Cerebellum (tissue), 4 donors: ENCODE measurements at places on chromosomes 12 and 14. TPM values are rescaled to one million over a fixed set of nuclear protein-coding genes. Genes with fewer than 3 reads are reported as not detected.

GRCh38 chr12:130563323-130563722 lies 152.8 kb downstream of the RIMBP2 start:
- DNase-seq, result no peak

GRCh38 chr12:104055686-104056388 lies 5.8 kb upstream of the GLT8D2 start:
- peak; percentile 90 for DNase-seq

DNA sequence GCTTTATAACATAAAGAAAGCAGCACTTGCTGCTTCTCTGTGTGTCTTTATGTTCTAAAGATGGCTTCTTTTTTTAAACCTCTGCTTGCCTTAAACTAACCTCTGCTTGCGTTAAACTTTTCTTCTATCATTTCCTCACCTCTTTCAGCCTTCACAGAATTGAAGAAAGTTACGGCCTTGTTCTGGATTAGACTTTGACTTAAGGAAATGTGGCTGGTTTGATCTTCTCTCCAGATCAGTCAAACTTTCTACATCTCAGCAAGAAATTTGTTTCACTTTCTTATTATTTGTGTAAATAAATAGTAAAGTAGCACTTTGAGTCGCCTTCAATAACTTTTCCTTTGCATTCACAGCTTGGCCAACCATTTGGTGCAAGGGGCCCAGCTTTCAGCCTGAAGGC lies 64.2 kb downstream of the CMAS start:
- DNase-seq, result no peak

DNA sequence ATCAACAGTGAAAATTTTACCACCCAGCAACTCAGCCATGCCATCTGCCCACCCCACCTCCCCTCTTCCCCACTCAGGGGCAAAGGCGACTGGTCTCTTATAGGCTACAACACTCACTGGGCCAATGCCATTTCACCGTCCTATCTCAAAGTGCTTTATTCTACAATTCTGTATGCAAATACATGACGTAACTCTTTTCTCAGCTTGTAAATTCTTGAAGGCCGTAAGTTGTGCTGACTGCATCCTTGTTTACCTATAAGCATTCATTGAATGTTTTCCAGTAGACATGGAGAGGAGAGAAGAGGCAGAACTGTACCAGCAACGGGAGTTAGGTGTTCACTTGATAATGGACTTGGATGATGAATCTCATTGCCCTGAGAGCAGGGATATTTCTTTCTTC lies 15.6 kb downstream of the BCL2L14 start:
- no peak for DNase-seq

DNA sequence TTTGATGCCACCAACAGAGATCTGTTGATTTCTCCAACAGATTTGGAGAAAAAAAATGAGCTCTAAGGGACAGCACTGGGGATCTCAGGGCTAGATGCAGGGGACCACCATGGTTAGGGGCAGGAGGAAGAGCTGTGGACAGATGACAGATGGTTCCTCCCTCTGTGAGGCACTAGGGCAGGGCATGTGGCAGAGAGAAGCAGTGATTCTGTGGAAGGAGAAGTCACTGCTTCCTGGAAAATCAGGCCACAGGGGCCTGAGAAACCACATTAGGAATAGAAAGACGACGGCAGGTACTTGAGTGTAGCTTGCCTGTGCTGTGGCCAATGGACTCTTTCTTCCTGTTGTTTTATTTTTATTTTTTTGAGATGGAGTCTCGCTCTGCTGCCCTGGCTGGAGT lies 24.9 kb upstream of the TMED2 start:
- DNase-seq, result no peak

DNA sequence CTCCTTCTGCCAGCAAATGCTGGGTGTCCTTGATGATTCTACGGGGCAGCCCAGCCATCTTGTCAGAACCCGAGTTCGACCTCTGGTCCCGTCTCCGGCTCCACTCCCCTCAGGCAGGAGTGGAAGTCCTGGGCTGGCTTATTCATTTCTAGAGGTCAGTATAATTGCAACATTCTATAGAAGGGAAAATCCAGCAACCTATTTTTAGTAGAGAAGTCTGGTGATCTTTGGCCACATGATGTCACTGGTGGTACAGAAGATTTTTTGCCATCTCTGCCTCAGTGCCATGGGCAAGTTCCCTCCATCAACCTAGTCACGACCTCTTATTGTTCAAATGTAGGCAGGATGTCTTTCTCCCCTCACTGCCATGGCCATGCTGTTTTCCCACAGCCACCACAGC lies 22.4 kb downstream of the OR10G2 start:
- DNase-seq, result no peak

- DNase-seq, result no peak
Observed at GRCh38 chr12:98572010-98572409, 21.5 kb upstream of the SLC25A3 start.

- peak; percentile 61 for DNase-seq
Observed at GRCh38 chr12:121769831-121770301, 23.6 kb downstream of the RHOF start.

DNA sequence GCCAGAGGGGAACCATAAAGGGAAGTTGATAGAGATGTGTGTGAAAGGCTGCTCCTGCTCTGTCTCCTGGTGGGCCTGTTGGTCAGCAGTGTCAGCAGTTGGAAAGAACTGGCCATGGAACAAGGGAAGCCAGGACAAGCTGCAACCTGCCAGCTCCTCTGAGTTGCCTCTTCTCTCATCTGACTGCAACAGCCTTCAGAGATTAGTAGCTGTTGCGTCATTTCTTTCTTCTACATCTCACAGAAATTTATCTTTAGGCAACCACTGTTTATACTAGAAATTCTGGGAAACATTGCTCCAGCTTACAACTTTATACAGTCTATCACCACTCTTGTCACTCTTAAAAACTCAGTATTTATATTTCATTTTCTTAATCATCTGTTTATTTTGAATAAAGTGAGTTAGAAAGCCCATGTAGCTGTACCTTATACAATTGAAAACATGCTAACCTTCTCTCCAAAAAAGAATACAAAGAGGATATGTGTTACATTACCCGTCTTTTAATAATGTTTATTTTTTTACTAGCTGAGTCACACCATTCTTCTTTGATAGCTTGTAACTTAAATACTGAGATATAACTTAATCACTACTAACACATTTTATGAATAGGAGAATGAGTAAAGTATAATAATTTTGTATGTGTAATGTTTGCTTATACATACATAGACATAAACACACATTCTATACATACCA lies 224.2 kb downstream of the LRFN5 start:
- DNase-seq, result no peak

GRCh38 chr14:104878582-104878981 lies 13.5 kb downstream of the CEP170B start:
- peak; percentile 88 for DNase-seq

DNA sequence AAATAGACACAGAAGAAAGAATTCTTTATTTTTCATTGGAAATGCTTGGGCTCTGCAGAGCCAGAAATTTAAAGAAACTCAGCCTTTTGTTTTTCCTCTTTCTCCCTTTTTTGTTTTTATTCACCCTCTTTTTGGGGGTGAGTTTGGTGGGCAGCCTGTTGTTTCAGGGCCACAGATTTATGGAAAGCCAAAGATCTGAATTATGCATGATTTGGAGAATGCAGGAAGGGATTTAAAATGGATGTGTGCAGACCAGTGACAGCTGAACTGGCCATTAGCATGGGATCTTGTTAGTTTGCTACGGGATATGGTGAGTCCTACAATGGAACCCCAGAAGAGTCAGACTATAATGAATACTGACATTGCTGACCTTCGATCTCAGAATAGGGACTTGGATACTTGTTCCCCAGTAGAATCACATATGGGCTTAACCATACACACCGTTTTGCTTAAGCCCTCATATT lies 7.7 kb upstream of the ATXN2 start:
- no peak for DNase-seq

- DNase-seq, result no peak
Observed at GRCh38 chr14:88695870-88696269, 96.9 kb downstream of the EML5 start.

GRCh38 chr12:24226745-24227350 lies 277.4 kb upstream of the SOX5 start:
- no peak for DNase-seq

GRCh38 chr12:25121916-25122315 lies 73.0 kb downstream of the DNAI7 start:
- DNase-seq, result no peak

DNA sequence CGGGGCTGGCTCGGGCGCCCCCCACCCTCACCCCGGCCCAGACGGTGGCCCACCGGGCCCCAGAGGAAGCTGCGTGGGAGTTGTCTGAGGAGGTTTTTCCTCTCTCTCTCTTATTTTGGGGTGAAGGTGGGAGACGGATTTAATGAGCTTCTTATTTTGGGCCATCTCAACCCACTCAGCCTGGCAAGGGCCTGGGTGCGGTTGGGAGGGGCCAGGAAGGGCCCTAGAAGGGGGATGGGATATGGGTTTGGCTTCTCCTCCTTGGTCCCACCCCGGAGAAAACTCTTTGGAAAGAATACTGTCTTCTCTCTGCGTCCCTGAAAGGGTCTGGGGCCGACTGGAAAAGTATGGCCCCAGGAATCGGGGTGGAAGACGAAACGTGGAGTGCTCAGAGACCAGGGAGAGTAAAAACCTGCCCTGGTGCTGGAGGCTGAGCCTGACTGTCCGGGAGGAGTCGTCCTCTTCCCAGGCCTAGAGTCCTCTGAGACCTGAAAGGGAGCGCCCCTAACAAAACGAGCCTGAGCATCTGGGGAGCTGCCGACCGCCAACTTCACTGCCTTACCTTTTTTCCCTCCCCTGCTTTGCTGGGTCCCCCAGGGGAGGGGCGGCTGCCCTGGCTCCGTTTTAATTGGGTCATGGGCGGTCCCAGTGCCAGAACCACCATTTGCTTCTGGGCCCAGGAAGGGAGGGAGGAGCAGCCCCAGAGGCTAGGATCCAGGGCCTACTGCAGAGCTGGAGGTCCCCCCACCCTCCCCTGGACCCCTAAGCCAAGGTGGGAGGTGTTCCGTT lies 1.6 kb downstream of the MMP14 start:
- no peak for DNase-seq

DNA sequence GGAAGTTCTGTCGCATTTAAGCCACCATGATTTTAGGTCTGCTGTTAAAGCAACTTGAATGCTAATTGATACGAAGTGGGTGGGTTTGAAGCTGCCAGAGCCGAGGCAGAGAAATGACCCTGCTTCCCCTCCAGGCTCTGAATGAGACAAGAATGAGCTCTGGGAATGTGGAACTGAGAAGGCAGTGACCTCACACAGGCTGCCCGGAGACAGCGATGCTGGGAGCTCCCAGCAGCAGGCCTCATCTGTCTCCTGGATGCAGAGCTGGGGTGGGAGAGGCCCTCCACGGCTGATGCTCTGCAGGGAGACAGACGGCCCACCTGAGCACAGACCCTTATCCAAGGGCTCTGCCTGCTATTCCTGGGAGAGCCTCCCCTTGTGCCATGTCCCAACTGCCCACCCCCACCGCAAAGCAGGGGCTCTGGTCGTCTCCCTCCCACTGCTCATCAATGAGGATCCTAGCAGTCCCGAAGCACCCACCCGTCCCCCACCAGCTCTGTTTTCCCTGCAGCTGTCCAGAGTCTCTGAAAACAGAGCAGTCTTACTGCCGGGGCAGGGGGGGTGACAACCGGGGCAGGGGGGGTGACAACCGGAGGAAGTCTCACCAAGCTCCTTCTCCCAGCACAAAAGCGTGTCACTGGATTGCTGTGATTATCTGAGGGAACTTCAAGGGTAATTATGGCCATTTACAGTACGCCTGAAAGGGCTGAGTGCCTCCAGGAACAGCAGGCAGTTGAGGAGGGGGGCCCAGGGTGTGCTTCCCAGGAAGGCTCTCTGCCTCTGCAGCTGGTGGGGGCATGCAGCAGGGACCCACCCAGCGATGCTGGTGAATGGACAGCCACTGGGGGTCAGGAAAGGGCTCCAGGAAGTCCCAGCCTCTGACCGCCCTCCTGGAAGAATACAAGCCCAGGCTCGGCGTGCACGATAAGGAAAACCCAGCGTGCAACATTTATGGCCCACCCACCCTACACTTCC lies 67.8 kb downstream of the CHGA start:
- DNase-seq, result no peak

DNA sequence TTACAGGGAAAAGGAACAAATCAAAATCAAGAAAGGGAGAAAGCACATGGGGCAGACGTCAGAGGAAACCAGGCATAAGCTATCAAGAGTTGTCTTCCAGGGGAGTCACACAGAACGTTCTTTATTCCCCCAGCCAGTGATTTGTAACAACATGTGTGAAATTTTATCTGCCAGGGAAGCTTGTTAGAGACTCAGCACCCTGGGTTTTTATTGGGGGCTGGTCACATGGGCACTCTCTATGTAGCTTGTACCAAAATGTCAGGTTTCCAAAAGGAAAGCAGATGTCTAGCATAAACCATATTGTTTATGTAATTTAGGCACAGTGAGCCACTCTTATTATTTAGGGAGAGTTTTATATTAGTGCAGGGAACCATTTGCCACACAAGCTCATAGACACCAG lies 440.4 kb upstream of the DCN start:
- DNase-seq, result peak; percentile 23

DNA sequence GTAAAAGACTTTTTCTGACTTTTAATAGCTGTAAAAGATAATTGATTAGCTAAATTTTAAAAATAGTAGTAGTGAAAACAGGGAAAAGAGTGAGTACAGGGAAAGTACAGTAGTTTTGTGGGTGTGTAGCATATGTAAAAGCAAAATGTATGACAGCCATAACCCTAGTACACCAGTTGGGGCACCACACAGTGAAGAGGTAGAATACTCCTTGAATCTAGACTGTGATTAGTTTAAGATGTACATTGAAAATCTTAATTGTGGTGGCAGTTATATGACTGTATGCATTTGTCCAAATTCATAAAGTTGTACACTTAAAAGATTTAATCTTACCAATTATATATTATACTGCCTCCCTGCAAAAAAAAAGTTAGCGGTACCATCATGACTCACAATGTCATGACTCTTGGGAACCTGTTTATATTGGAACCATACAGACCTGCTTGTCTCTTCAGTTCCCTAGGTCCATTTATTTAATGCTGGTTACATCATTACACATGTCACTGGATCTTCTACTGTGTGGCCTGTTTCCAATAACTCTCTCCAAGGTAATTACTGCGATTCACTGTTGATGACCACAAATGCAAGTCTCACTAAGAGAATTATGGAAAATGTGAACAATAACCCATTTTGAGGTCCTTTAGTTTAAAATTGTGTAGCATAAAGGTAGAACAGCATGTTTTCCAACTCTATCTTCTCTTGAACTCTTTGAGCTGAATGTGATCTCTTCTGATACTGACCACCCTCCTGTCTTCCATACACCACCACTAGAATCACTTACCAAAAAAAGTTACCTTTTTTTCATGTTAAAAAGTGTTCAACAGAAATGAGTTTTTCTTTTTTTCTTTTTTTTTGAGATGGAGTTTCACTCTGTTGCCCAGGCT lies 264.2 kb upstream of the AMIGO2 start:
- DNase-seq, result no peak

GRCh38 chr14:100885196-100885595 lies 18.3 kb downstream of the RTL1 start:
- DNase-seq, result peak; percentile 51

TRAFD1 gene
- 36.7 TPM for total RNA-seq

TPH2 gene
- total RNA-seq, result 1.00 TPM

METTL25 gene
- 20.2 TPM for total RNA-seq

ACACB gene
- 12.3 TPM for total RNA-seq

MBD6 gene
- 6.3 TPM for total RNA-seq

EIF2S3B gene
- 1.1 TPM for total RNA-seq

SCARB1 gene
- total RNA-seq, result 11.4 TPM

TMEM229B gene
- total RNA-seq, result 16.0 TPM

CRADD gene
- 18.9 TPM for total RNA-seq
